ENCODE measurements at places on chromosomes 16 and 17.

GRCh38 chr17:73304438-73304837 lies 7.4 kb downstream of the CDC42EP4 start:
- no peak for DNase-seq

DNA sequence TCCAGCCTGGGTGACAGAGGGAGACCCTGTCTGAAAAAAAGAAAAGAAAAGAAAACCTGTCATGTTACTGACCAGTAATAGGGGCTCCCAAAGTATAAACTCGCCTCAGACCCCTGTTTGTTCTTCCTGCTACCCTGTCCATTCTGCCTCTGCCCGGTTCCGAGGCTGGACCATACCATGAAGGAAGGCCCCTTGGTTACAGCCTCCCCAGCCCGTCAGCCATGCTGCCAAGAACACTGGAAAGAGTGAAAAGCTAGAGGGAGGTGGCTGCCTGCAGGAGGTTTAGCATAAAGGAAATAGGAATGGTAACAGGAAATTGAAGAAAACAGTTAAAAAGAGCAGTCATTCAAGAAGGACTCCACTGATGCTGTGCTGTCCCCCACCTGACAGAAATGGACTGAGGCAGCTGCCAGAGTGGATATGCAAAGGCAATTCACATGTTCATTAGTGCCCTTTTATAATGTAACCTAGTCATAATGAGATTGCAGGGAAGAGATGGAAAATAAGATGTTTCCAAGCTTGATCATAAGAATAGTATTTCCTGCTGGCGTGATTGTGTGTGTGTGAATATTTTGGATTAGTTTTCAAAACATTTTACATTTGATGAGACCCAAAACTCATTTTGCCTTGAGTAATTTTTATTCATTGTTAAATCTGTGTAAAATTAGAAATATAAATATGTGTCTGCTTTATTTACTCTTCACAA lies 102.6 kb downstream of the GOSR1 start:
- no peak for DNase-seq

- no peak for DNase-seq
Measured at GRCh38 chr17:55023626-55024025, 55.1 kb downstream of the STXBP4 start.

DNA sequence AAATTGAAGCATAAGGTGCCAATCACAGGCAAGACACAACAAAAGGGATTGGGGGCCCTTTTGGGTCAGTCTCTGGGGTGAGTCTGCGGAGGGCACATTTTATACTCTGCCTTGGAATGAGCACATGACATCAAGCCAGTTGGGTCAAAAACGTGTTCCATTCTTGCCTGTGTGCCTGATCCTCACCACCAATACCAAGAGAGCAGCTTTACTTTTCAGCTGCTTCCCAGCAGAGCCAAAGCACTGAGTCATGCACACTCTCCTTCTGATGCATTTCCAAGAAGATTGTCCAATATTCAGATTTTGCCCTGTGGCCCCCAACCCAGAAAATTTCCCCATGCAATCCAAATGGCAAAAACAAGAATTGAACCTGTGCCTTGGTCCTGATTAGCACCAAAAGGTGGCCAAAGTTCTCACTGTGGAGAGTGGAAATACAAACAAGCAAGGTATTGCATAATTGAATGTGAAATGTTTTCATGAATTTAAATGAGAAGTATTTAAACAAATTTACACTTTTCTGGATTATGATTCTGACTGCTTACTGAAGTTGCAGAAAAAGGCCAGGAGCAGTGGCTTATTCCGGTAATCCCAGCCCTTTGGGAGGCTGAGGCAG lies 217.8 kb upstream of the SOX9 start:
- DNase-seq, result peak; percentile 37

GRCh38 chr16:70429888-70430666 lies 8.8 kb downstream of the ST3GAL2 start:
- DNase-seq, result no peak

DNA sequence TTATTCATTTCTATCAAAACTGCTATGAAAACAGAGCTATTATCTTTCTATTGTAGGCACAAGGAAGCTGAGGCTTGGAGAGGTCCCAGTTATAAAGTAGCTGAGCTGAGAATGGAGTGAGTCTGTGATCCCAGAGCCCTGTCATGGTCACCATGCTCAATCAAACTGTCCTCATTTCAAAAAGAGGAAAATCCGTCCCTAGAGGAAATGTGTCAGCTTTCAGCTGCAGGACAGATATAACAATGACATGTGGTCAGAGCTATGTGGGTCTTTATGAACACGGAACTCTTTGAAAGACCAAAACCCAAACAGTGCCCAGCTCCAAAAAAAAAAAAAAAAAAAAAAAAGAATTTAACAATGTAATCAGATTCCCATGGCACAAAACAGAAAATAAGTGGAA lies 266.1 kb downstream of the XYLT1 start:
- DNase-seq, result no peak

GRCh38 chr16:85523602-85524364 lies 89.3 kb upstream of the GSE1 start:
- DNase-seq, result peak; percentile 32

Measured in brain microvascular endothelial cell (primary cell).